ENCODE measurements at places on chromosomes 2 and 18. TPM values are rescaled to one million over a fixed set of nuclear protein-coding genes. Genes with fewer than 3 reads are reported as not detected.

- no peaks in the 10 kb centered on the region for H3K36me3 ChIP-seq
- H3K27ac ChIP-seq, result no peak overlapping the region
- DNase-seq, result no peak
Observed at GRCh38 chr2:11925295-11926066, 179.0 kb downstream of the LPIN1 start.

GRCh38 chr2:209189893-209190292 lies 234.0 kb upstream of the MAP2 start:
- no peaks in the 10 kb centered on the region for H3K27me3 ChIP-seq
- H3K36me3 ChIP-seq, result no peaks in the 10 kb centered on the region

DNA sequence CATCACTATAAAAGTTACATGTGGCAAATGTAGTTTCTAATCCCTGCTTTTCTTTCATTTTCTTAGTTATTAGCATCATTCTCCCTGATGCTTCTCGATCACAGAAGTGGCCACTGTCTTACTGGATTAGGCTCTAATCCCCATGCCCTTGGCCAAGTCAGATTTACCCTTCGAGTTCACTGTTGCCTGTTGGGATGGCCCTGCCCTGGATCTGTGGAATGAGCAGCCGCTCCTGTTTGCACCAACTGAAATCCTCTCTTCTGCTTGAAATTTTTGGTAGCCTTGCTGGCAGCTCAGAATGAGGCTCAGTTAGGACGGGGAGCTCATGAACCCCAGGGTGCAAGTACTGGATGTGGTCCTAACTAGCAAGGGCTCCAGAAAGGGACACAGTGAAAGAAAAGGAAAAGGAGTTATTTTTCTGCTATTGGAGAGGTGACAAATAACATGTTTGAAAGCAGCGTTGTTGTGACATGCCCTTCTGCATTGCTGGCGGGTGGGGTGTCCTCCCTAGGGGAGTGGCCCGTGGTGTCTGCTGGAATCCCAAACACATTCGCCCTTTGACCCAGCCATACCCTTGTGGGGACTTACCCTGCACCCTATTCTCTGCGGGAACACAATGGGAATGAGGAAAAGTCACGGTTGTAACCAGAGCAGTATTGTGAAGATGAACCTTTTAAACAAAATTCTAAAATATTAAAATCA lies 34.5 kb downstream of the RBFA start:
- H3K4me3 ChIP-seq, result no peak overlapping the region
- no peaks in the 10 kb centered on the region for H3K4me1 ChIP-seq
- no peaks in the 10 kb centered on the region for H3K36me3 ChIP-seq
- H3K27me3 ChIP-seq, result no peaks in the 10 kb centered on the region
- no peak for DNase-seq

GRCh38 chr2:27118525-27119329 lies at the start of gene CGREF1:
Gene CGREF1 (minus strand): TSS chr2:27119128. CDS start chr2:27104366, 14,762 bp downstream.
- H3K27me3 ChIP-seq, result peaks cover 11% of the 10 kb centered on the region
- no peak within 1 kb of the TSS for H3K27ac ChIP-seq
- H3K36me3 ChIP-seq, result no peaks in the 10 kb centered on the region
- peaks cover 8% of the 10 kb centered on the region for H3K4me1 ChIP-seq

DNA sequence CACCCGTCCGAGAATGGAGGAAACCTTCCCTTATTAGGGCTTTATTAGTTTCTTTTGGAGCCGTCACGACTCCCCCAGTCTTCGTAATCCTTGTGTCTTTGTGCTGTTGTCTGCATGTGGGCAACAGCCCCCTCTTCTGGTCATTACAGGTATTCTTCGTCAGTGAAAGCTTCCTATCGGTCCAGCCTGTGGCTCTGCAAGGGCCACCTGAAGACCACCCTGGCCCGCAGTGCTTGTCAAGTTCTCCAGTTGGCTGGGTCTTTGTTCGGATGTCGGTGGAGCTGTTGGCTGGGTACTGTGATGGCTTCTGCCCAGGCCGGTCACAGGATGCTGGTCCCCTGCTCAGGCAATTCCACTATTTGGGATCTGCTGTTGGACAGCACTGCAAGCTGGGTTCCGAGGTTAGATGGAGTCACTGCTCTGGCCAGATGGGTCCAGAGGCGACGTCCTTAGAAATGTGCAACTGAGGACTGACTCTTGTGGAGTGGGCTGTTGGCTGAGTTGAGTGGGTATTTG lies 19.2 kb downstream of the E2F6 start:
- no peaks in the 10 kb centered on the region for H3K36me3 ChIP-seq
- no peaks in the 10 kb centered on the region for H3K4me1 ChIP-seq
- no peaks in the 10 kb centered on the region for H3K27me3 ChIP-seq

Gene SKOR2
- not detected for total RNA-seq

Data from breast epithelium (tissue), 4 donors.